Right hindlimb (tissue), 1 donor: ENCODE measurements at places on chromosomes 1 and 21.

DNA sequence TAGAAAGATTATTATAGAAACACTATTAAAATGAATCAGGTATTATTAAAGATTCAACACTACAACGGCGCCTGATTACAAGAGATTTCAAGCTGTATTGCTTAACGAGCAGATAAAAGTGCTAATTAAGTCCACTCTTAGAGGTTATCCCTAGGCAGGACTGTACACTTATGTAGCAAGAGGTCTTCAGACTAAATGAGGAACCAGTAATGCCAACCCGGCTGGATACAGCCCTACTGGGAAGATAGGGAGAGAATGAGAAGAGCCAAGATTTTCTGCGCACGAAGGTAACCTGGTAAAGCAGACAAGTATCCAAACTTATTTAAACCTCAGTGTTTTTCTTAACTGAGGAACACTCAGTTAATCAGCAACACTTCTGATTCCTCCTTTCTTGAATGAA is 115.7 kb upstream of the HIVEP3 start:
- DNase-seq, result no peak

GRCh38 chr1:12607263-12607662 is 10.7 kb downstream of the DHRS3 start:
- no peak for DNase-seq

GRCh38 chr1:84871181-84871580 is 21.8 kb downstream of the LPAR3 start:
- no peak for DNase-seq

GRCh38 chr1:115082949-115083348 is 6.4 kb downstream of the TSPAN2 start:
- no peak for DNase-seq

GRCh38 chr1:118148034-118148433 is 37.0 kb downstream of the SPAG17 start:
- no peak for DNase-seq

DNA sequence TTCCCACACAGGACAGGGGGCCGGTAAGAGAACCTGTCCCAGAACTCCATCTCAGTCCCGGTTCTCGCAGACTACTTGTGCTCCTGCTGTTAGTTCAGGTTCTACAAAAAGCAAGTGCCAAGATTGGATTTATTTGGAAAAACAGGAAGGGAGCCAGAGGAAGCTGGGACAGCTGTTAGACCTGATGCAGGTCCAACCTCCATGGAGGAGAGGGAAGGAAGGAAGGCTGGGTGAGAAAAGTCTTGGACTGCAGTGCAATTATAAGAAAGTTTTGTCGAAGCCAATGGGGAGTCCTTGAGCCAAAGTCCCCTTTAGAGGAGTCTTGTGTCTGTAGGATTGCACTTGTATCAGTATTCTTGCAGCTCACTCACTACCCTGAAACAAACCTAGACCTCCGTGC is 191.2 kb downstream of the GREM2 start:
- DNase-seq, result no peak

DNA sequence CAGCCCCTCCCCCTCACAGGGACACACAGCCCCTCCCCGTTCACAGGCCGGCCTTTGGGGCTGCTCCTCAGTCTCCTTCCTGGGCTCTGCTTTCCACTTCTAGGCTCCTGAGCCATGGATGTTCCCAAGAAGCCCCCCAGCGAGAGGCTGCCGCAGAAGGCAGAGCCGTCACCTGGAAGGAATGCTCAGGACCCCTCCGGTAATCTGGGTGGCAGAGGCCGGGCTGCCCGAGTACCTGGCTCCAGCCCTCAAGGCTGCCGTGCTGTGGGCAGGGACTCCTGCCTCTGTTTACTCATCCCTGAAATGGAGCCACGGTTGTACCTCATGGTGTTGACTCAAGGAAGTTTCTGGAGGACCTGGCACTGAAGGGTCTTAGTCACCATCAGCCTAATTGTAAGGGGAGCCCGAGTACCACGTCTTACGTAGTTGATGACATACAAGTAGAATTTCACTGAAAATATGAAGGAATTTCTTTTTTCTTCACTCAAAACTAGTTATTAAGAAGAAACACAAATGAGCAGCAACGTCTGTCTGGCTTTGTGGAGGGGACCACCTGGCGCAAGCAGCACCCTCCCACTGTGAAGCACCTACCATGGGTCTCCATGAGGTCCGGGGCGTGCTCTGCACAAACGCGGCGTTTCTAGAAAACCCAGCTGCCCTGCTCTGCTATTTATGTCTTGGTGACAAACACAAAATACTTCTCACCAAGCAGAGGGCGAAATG is 33.7 kb downstream of the PRDM15 start:
- no peak for DNase-seq
